NCI-H2171 (cell line): ENCODE measurements at places on chromosomes 12 and 14.
A peak's percentile ranks its signal among the peaks of the same experiment; 100 is the strongest.

- DNase-seq: no peak
These were observed 14.9 kb downstream of the ATP2B1 start for GRCh38 chr12:89693639-89694202.

DNA sequence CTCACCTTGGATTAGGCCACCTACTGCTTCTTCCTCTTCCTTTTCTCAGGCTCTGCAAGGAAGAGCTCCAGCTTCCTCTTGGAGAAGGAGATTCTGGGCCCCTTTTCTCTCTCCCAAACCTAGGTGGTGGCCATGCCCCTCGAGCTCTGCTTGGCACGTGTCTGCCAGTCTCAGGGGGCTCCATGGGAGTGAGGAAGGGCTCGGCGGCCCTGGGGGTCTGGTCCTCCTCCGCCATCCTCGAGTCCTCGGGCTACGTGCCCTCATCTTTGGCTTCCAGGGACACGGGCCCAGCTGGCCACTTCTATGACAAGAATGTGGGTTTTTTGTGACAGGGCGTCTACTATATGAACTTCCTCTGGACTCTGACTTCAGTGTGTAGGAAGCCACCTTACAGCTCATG, 34.3 kb downstream of the HSP90AA1 start:
- DNase-seq: no peak

DNA sequence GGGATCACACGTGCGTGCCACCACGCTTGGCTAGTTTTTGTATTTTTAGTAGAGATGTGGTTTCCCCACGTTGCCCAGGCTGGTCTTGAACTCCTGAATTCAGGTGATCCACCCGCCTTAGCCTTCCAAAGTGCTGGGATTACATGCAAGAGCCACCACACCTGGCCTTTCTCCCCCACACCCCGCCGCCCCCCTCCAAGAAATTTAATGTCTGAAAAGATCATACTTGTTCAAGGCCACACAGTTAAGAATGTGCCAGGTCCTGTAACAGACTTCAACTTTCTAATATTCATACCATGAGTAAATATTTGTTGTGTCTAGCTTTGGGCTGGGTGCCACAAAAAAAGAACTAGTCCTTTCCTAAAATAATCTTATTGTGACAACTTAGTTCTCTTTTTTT, 9.1 kb downstream of the GATC start:
- no peak for DNase-seq

DNA sequence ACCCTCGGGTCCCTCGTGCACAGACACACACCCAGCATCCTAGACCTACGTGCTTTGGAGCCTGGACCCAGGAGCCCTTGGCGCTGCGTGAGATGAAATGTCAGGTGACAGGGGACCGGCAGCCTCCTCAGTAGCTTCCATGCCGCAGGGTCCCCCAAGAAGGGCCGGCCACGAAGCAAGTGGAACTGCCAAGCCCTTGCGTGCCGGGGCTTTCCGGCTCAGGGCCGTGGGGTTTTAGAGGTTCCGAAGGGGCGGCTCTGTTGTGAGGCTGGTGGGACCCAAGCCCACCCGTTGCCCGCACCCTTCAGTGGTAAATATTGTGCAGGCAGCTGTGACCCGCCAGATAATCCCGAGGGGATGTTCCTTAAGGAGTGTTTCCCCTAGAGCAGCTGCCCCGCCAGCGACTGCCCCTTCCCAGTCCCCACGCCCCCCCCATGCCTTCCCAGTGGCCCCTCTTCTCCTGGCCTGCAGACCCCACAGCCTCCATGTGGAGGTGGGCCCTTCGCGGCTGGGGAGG, 133.7 kb downstream of the ADGRD1 start:
- no peak for DNase-seq

DNA sequence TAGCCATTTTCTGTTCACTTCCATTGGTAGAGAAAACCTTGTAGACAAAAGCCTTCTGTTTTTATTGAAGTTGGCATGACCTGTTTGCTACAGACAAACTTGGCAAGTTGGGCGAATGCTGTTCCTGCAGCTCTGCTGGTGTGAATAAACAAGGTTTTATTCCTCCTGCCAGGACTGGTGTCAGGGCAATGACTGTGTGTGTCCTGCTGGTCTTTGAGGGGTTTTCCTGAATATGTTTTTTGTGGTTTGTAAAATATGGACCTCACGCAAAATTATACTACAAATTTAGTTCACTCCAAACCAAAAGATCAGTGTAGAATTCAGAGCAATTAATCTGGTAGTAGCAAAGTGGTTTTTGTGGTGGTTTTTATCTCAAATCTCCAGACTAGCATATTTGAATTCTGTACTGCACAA, 140.8 kb downstream of the ERC1 start:
- no peak for DNase-seq

GRCh38 chr14:77306416-77306815, 14.3 kb downstream of the POMT2 start:
- DNase-seq: no peak

- no peak for DNase-seq
These were observed 25.1 kb downstream of the ASPG start for GRCh38 chr14:104110491-104111209.

GRCh38 chr12:119540476-119540875, 53.1 kb upstream of the TMEM233 start:
- no peak for DNase-seq

DNA sequence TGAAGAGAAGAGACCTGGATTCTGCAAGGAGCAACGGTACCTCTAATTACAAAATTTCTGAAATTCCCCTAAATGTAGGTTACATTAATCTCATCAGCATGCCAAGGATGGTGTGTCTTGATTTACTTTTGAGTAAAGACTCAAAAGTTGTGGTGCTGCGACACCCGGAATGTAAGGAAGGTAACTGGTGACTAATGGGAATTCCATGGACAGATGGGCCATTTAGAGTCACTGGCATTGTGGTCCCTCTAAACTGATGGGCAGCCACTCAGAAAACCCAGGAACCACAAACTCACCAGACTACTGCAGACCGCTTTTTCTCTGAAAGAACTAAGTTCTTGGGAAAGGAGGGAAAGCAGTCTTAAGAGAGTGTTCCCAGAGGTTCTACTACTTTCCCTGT, 32.8 kb downstream of the GRIN2B start:
- no peak for DNase-seq

- DNase-seq: peak; percentile 29
These were observed 57.9 kb upstream of the NAV3 start for GRCh38 chr12:77772676-77773298.

DNA sequence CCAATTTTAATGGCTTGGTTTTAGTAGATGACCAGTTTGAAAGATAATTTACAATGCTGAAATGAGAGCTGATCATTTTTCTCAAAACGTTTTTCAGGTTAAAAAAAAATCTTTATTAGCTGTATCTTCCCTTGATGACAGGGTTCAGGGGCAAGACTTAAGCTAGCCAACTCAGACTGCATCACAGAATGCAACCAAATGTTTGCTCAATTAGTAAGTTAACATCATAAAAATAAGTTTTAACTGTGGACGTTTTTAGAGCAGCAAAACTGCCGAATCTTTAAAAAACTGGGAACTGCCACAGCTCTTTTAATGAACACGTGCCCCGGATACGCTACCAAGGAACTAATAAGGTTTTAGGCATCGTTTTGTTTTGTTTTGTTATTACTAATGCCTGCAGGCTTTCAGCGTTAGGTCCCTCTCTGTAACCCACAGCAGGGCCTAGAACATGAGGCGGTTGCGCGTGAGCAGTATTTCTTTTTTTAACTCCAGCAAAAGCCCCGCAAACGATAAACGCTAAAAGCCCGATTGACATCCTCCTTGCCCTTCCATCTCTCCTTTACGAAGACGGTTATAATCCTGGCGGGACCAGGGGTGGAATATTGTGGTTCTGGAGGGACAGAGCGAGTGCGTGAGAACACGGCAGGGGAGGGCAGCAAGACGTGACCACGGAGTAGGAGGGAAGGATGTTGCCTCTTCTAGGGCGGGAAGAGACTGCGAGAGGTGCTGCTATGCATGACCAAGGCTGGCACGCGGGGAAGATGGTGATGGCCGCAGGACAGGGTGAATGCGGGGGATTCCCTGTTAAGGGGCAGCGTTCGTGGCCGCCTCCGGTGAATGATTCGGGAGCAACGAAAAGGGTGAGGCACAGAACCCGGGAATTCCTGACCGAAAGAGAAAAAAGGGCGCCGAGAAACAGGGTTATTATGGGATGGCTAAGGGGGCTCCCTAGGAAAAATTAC, 652 bp downstream of the SUPT16H start:
- DNase-seq: peak; percentile 92

GRCh38 chr12:46404225-46404631, 31.7 kb upstream of the SLC38A2 start:
- DNase-seq: no peak

DNA sequence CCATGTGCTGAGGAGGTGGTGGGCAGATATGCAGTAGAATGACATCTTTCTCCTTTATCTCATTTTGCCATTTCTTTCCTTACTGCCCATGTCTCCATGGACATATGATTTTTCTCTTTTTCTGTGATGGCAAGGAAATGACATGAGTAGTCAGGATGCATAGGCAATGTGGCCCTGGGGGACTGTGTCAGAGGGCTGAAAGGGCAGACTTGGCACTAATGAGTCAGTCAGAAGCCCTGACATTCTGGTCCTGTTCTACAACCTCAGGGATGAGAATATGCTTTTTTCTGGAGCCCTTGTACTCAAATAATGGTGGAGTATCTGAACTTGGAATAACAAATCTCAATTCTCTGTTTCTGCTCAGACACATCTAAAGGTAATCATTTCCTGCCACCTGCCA, 167.8 kb downstream of the TMEM117 start:
- DNase-seq: no peak

- peak; percentile 32 for DNase-seq
These were observed 193.6 kb upstream of the SEL1L start for GRCh38 chr14:81727218-81727617.

- no peak for DNase-seq
These were observed 15.9 kb upstream of the LRRK2 start for GRCh38 chr12:40208707-40209446.

- DNase-seq: peak; percentile 18
These were observed 574 bp upstream of the FANCM start for GRCh38 chr14:45135156-45135555.

DNA sequence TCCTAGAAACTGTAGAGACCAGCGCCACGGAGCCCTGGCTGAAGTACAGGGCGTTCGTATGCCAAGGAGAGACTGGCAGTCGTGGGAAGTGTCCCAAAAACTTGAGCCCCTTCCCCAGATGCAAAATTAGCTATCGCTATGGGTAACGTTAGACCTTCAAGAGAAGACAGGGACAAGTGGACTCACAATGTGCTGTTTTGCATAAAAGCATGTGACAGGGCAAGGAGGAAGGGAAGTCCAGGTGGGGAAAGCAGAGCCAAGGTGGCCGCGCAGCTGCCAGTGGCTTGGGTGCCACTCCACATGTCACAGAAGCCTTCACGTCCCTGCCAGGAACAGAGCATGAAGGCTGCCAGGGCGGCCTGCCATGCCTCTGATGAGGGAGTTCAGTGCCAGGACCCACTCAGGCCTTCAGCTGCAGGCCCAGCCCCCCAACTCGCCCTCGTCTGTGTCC, 61.2 kb upstream of the DYNC1H1 start:
- DNase-seq: no peak

GRCh38 chr14:59246566-59246965, 58.1 kb downstream of the DAAM1 start:
- no peak for DNase-seq

DNA sequence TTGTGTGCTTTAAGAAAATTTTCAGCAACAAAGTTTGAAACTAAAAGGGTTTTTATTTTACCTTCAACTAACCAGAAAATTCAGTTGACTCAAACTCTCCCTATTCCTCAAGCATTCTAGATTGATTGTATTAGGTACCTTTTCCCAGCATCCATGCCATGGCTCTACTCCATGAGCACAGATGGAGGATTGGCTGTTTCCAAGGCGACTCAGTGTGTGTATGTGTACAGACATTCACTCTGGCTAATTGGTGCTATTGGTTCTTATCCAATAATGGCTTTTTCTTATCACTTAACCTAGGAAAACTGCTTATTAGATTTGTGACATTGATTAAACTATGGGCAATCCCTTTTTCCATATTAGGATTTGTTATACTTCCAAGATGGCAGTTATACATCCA, 202.6 kb downstream of the ANO6 start:
- DNase-seq: no peak

DNA sequence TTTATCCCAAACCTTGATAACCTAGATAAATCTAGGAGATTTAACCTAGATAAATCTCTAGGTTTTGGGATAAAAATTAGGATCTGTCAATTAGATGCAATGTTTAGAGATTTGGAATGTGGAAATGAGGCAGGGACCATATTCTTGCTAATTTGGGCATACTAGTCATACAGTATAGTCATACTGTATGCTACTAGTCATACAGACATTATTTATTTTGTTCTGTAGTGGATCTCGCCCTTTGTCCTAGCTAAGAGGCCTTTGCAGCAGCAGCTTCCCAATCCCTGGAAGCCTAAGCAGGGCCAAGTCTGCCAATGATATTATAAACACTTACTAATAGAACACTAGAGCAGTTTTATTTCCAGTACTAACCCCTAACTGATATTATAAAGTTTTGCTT, 136.4 kb downstream of the CEP128 start:
- no peak for DNase-seq

DNA sequence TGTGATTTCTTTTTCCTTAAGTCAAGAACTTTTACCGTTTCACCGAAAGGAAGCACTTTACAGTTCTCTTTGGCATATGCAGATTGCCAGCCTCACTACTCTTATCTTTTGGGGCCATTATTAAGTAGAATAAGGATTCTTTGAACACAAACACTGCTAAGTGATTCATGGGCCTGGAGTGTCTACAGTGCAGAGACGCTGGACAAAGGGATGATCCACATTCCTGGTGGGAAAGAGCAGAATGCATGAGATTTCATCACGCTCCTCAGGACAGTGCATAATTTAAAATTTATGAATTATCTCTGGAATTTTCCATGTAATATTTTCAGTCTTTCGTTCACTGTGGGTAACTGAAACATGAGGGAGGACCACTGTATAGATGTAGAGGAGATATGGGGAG, 90.2 kb downstream of the TTLL5 start:
- DNase-seq: no peak
